ENCODE measurements at places on chromosomes 13 and 19.

GRCh38 chr13:100521851-100522617 lies 66.6 kb downstream of the GGACT start:
- peak; percentile 18 for DNase-seq

- DNase-seq = no peak
Measured at GRCh38 chr13:24822640-24823039, 58.7 kb downstream of the RNF17 start.

GRCh38 chr13:112063807-112064206 lies 3.1 kb upstream of the SOX1 start:
- no peak for DNase-seq

DNA sequence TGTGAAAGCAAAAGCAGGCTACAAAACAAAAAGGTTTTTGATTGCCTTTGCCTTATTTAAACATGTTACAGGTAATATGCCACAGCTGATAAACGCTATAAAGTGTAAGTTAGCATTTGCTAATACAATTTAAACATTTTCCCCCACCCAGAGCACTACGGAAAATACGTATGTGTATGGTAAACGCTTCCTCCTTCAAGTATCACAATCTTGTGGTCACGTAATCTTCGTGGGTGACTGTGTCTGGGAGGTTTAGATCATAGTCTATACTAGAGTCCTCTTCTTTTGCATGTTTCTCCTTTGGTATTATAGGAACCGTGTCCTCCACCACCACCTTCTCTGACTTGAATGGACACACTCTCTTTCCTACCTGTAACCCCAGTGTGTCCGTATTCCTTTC lies 38.1 kb upstream of the POSTN start:
- DNase-seq = no peak

DNA sequence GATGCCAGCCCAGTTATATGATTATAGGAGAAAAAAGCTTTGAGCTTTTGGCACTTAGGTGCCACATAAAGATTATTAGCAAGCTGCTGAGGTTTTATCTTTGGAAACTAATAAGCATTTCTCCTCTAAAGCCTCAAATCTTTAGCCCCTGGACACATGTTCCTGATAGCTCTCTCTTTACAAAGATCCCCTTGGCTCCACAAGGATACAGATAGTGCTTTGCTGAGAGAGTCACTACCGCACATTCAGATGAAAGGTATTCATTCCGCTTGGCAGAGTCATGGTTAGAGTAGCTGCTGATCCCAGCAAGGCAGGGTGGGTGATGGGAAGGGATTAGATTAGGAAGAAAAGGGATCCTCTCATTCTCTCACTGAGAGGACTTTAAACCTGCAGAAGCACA lies 28.2 kb upstream of the PSG7 start:
- no peak for DNase-seq

- DNase-seq = no peak
Measured at GRCh38 chr13:97284558-97284957, 62.4 kb downstream of the MBNL2 start.

GRCh38 chr13:46491641-46492040 lies 61.3 kb upstream of the LRCH1 start:
- DNase-seq = no peak

DNA sequence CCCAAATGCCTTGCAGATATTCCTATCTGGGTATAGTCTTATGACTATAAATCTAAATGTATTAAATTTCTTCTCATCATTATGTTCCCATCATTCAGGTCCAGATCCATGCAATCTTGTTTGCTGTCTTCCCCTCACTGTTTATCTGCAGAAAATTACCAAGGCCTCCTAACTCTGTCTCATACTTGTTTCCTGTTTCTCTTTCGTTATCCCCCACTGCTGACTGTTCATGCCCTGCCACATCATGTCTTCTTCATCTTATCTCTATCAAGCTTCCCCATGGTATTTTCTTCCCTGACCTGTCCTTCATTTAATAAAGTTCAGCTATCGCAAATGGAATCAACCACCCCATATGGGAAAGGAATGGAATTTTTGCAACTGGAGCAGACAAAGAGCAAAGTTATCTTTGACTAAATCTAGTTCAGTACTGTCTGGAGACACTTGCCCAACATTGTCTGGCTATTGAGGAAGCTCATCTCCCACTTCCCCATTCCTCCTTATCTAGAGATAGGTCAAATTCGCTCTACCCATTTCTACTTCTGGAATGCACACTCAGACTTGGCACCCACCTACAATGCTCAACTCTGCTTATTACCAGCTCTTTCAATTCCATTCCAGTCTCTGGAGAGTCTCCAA lies 1358.1 kb downstream of the EFNB2 start:
- no peak for DNase-seq

DNA sequence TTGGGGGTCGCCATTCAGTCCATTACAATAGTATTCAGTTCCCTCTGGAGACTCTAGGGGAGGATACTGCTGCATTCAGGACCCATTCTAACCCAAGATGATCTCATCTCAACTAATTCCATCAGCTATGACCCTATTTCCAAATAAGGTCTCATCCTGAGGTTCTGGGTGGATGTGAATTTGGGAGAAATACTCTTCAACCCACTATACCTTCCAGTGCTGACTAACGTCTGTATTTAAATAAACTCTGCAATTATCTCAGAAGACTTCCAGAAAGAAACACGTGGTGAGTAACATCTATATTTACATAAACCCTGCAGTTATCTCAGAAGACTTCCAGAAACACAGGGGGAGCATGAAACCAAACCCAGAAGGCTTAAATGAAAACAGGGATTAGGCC lies 1300.7 kb downstream of the PCDH9 start:
- no peak for DNase-seq

Data from CD4-positive, alpha-beta memory T cell (primary cell).